Cardiac fibroblast (primary cell): ENCODE measurements at places on chromosomes 6 and 20.

DNA sequence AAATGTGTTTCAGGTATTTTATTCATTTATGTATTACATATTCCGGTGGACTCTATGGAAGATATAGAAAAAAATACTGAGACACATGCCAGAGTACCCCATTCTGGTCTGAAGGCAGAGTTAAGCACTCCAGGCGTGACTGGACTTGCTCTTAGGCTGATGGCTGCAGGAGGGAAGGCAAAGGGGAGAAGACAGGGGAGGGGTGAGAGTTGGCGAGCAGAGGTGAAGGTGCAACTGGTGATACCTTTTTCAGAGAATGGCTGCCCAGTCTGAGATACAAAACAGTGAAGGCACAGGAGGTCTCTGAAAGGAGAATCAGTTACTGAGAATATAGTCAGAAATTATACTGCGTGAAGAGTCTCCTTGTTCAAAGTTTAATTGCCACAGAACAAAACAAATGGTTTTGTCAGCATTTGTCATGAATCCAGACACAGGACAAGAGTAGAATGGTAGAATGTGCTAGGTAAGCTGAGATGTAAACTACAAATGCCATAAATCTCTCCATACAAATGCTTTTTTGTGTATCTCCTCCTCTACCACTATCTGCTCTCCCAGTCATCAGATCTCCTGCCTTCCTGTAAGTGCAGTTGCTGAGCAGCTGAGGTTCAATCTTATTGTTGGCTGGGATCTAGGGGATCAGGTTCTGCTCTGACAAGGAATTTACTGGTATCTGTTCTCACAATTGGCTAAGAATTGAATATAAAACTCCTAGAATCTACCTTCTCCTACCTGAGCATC lies 104.2 kb upstream of the DST start:
- no peak for DNase-seq

DNA sequence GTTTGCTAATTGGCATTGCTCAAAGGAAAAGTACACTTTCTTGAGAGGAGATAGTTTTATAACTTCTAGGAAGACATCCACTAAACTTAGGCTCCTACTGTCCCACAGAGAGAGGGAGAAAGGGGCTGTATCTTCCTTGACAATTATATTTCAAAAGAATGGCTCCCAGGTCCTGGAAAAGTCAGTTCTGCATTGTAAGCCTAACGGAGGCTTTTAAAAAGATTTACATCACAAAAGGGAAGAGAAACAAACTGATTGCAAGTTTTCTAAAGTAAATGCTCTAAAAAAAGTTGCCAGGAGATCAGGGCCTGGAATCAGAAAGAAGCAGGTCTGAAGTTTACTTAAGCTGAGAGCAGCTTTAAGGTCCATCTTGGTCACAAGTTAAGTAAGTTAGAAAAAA lies 839.5 kb downstream of the FRK start:
- DNase-seq = no peak

- peak; percentile 21 for DNase-seq
Observed at GRCh38 chr6:128112494-128112893, 211.6 kb upstream of the THEMIS start.

DNA sequence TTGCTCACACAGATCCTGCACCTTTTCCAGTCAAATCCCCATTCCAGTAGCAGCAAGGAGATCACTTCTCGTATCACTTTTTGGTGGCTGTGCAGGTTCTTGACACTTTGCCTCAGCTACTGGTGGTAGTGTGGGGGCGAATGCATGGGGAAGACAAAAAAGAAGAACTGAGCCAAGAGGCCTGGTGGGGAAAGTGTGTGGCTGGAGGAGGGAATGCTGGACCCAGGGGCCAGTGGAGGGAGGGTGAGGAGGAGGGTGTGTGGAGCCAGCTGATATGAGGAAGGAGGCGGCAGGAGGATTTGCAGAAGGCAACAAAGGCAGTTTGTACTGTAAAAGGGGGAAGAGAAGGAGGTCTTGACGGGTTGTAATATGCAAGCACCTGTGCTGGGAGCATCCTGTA lies 15.7 kb upstream of the HLA-C start:
- DNase-seq = no peak

DNA sequence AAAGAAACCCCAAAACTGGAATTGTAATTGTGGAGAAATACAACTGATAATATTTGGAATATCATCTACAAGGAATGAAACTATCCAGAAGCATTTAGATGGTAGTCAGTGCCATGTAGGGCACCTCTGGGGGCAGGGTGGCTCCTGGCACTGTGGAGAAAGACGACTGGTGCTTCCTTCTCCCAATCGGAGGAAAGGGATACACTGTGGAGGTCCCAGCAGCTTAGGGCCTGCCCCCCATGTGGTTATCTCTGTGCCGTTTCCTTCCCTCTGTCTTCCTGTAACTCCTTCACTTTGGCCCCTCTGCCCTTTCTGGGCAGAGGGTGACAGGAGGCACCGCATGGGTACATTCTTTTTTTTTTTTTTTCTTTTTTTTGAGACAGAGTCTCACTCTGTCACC lies 178.4 kb downstream of the MTHFD1L start:
- no peak for DNase-seq

GRCh38 chr6:7140631-7141378 lies 33.0 kb downstream of the RREB1 start:
- DNase-seq = peak; percentile 78

GRCh38 chr6:259316-259715 lies 33.0 kb upstream of the DUSP22 start:
- no peak for DNase-seq

- DNase-seq = peak; percentile 36
Observed at GRCh38 chr6:11126876-11127275, 15.4 kb upstream of the ERVFRD-1 start.

DNA sequence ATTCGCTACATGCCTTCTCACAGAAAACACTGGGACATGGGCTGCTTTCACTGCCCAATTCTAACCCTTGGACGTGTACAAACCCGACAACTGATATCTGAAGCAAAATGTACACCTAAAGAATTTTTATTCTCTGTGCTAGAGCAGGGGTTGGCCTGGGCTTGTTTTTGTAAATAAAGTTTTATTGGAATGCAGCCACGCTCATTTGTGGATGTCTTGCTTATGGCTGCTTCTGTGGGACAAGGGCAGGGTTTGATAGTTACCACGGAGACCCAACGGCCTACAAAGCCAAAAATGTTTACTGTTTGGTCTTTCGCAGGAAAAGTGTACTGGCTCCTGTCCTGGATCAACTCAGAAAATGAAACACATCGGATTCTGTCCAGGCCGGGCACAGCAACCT lies 58.1 kb upstream of the APCDD1L start:
- DNase-seq = no peak

DNA sequence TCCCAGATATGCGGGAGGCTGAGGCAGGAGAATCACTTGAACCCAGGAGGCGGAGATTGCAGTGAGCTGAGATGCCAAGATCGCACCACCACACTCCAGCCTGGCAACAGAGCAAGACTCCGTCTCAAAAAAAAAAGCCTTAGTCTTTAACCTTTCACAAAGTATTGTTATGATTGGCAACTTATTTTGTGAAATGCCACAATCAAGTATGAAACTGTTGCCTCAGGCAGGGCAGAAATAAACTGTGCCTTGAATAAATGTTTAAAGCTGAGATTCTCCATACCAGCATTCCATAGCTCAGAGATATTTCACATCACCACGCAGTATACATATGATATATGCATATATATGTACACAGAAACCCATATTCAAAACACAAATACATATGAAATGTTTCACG lies 120.1 kb upstream of the CCDC28A start:
- no peak for DNase-seq

- DNase-seq = no peak
Observed at GRCh38 chr6:118307581-118307980, 240.5 kb upstream of the PLN start.

- no peak for DNase-seq
Observed at GRCh38 chr6:92139601-92140000, 1279.8 kb downstream of the EPHA7 start.

DNA sequence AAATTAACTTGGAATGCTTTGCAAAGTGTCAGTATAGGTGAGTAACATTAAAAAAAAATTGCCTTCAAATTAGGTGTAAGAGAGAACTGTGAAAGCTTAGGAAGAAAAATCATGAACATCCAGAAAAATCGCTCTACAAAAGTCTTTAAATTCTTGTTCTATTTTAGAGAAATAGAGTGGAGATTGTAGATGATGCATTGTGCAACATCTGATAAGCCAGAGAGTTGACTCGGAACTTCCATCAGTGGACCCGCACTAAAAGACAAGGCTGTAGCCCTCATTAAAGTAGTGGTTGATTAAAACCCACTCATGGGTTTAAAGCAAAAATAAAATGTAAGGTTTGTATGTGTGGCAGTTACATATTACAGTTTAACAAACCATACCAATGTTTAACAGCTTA lies 35.8 kb downstream of the MAP3K4 start:
- no peak for DNase-seq

DNA sequence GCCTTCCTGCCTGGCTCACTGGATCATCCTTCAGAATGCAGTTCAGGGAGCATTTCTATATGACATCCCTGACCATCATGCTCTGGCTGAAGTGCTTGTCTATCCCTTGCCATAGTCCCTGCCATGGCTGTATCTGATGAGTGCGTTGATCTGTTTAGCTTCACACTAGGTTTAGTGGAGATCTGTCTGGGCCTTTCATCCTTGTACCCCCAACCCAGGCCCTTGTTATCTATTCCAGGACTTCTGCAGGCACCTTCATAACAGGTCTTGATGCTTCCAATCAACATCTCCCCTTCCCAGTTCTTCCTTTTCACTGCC lies 102.4 kb downstream of the QRSL1 start:
- no peak for DNase-seq

GRCh38 chr20:19872001-19872400 lies 113.9 kb downstream of the RIN2 start:
- no peak for DNase-seq

- peak; percentile 90 for DNase-seq
Observed at GRCh38 chr6:116268589-116269293, 11.0 kb downstream of the TSPYL1 start.

GRCh38 chr6:6890400-6890858 lies 217.3 kb upstream of the RREB1 start:
- DNase-seq = peak; percentile 52

DNA sequence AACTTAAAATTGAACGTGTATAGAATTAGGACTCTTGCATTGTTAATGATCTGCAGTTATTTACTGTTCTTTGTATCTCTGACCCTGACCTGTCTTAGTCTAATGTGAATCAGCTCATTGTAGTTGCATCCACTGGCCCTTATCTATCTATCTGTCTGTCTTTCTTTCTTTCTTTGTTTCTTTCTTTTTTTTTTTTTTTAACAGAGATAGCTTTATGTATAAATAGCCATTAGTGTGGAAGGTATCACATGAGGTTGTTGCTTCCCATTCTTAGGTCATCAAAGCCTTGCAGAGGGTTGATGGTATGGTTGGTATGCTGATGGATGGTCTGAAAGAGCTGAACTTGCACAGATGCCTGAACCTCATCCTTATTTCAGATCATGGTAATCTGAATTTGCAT lies 59.9 kb downstream of the ENPP1 start:
- DNase-seq = peak; percentile 7

- DNase-seq = peak; percentile 86
Observed at GRCh38 chr6:32885698-32886286, 31.8 kb downstream of the PSMB9 start.

- DNase-seq = peak; percentile 82
Observed at GRCh38 chr6:42104095-42104803, 38.2 kb downstream of the C6orf132 start.

GRCh38 chr20:2285193-2285592 lies 10.6 kb upstream of the TGM3 start:
- DNase-seq = no peak

- no peak for DNase-seq
Observed at GRCh38 chr6:140541288-140541687, 1166.8 kb upstream of the CITED2 start.

- peak; percentile 29 for DNase-seq
Observed at GRCh38 chr6:68575765-68576439, 59.2 kb upstream of the ADGRB3 start.

- no peak for DNase-seq
Observed at GRCh38 chr6:98942263-98942803, 5.4 kb downstream of the FBXL4 start.

- DNase-seq = no peak
Observed at GRCh38 chr6:2600363-2600762, 150.4 kb downstream of the MYLK4 start.

GRCh38 chr6:76852776-76853175 lies 610.5 kb downstream of the HTR1B start:
- DNase-seq = peak; percentile 51

GRCh38 chr6:42978487-42978838 lies 518 bp downstream of the PEX6 start:
- no peak for DNase-seq
